Substantia nigra (tissue), 51 donors: ENCODE measurements at places on chromosomes 11 and 22.

DNA sequence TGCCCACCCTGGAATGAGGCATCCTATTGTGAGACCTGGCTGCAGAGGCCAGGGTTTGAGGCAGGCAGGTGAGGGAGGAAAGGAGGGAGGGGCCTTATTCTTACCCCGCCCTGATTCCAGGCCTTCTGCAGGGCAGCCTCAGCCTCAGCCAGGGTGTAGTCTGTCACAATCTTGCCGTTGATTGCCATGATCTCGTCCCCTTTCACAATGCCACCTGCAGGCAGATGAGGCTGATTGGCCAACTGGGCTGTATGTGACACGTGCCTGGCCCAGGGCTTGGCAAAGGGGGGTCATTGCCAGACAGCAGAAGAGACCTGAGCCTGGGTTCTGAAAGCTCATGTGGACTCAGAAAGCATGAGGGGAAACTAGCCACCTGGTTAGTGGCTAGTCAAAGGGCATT is 21.4 kb upstream of the ABCC8 start:
- DNase-seq, result no peak

- no peak for DNase-seq
These were observed 639 bp downstream of the CRY2 start for GRCh38 chr11:45847911-45848316.

GRCh38 chr11:126355324-126355925 is at the start of gene ST3GAL4:
Gene ST3GAL4, plus strand, starts transcription at chr11:126355686. Its CDS starts 50,470 bp downstream, at chr11:126406156.
- DNase-seq, result peak; percentile 91

DNA sequence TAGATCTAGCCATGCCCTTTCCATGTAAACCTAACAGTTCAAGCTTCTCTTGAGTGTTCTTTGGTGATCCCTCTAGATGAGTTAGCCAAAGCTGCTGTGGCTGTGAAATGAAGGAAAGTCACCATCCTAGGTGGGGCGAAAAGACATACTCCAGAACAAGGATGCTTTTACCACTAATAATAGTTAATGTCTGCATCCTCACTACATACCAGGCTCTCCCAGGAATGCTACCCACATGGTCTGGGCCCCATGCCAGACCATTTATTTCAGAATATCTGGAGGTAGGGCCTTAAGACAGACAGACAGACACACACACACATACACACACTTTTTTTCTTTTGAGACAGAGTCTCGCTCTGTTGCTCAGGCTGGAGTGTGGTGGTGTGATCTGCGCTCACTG is 14.7 kb downstream of the ABTB2 start:
- DNase-seq, result no peak

- DNase-seq, result no peak
These were observed 1188.2 kb upstream of the RAG2 start for GRCh38 chr11:37786214-37786755.

- no peak for DNase-seq
These were observed 2.8 kb downstream of the HPX start for GRCh38 chr11:6437993-6438392.
